Activated CD4-positive, alpha-beta memory T cell treated with anti-CD3 and anti-CD28 coated beads, Interleukin-2, amount 10 ng/mL, durations not matched to agents 7 days and 5 days (primary cell): ENCODE measurements at places on chromosomes 7 and 10. TPM values are rescaled to one million over a fixed set of nuclear protein-coding genes. Genes with fewer than 3 reads are reported as not detected.

DNA sequence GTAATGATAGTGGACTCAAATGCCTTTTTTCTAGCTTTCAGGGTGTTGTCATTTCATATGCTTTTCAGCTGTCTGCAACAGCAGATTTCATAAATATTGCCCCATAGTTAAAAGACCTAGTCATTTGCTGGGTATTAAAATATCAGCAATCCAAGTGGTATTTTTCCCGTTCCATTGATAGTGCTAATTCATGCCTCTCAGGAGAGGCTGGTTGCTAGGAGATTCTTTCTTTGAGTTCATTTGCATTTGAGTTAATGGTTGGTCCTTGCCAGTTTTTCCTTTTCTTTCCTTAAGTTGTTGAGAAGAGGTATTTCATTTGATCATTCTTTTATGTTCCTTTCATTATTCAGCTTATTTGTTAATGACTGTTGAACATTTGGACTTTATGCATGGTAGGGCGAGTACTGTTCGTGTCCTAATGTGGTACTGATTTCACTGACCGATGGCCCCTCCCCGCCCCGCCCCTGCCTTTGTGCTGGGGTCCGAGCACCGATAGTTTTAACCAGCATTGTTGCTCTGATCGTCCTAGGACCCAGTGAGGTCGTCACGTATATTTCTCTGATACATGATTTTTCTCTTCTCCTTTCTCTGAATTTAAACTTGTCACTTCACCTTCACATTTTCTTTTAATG, 128.6 kb downstream of the CCNY start:
- H3K4me3 ChIP-seq, result no peak overlapping the region
- H3K27me3 ChIP-seq, result no peaks in the 10 kb centered on the region
- DNase-seq, result no peak
- H3K36me3 ChIP-seq, result no peaks in the 10 kb centered on the region
- peaks cover 13% of the 10 kb centered on the region for H3K4me1 ChIP-seq

DNA sequence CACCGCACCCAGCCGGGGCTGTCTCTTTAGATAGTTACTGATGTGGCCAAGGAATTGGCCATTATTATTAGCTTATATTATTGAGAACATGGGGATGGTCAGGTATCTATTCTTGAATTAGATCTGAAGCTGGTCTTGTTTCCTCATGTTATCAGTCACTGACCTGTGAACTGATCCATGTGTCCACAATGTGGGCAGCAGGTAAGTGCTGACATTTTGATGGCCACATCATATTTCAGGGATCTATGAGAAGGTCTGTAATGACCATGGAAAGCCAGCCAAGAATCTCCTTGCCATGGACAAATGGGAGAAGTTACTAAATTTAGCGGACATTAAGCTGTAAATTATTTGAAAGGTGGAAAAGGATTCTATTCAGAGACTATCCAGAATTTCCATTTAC, 61.4 kb downstream of the GBF1 start:
- H3K4me3 ChIP-seq, result no peak overlapping the region
- no peak overlapping the region for H3K27ac ChIP-seq
- H3K27me3 ChIP-seq, result no peaks in the 10 kb centered on the region
- H3K36me3 ChIP-seq, result peaks cover 20% of the 10 kb centered on the region
- DNase-seq, result no peak

DNA sequence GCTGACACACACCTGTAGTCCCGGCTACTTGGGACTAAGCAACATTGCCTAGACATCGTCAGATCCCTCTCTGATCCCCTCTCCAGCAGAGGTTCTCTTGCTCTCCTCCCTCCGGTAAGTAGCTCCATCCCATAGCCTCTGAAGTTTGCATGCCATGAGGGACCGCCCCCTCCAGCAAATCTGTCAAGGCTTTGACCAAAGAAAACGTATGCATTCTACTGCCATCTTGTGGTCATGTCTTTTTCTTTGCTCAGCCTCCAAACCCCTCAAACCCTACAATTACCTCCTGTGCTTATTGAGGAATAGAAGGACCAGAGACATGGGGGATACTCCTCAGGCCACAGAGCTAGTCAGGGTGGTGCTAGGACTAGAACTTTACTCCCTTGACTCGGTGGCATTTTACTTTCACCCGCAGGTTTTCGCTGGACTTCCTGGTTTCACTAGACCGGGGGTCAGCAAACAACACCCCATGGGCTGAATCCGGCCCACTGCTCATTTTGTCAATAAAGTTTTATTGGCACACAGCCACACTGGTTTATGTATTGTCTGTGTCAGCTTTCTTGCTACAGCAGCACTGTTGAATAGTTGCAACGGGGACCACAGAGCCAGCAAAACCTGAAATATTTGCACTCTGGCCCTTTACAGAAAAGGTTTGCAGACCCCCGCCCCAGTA, 202.6 kb upstream of the FOXK1 start:
- H3K27ac ChIP-seq, result no peak overlapping the region
- no peak overlapping the region for H3K4me3 ChIP-seq
- H3K36me3 ChIP-seq, result no peaks in the 10 kb centered on the region
- no peaks in the 10 kb centered on the region for H3K27me3 ChIP-seq
- H3K4me1 ChIP-seq, result no peaks in the 10 kb centered on the region

DNA sequence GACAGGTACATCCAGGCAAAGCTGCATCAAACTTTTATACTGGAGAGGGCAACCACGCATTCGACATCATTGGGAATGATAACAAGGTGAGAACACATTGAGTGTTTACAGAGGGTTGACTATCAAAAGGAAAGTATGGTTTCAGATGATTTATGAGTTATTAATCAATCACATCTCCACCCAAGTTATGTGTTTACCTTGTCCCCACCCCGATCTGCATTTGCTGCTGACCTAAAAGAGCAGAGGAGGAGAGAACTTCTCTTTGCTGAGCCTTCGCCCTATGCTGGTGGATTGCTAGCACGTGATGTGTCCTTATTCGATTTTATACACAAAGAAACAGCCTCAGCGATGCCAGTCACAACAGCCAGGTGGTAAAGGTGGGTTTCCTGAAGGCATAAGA, at the start of gene MSMB:
Gene MSMB, minus strand, starts transcription at position 9 of the 400 bp plus-strand sequence. CDS start 32 bp downstream, outside the sequence.
- H3K36me3 ChIP-seq, result no peaks in the 10 kb centered on the region
- H3K4me3 ChIP-seq, result no peak within 1 kb of the TSS
- DNase-seq, result no peak
- no peak within 1 kb of the TSS for H3K27ac ChIP-seq

- H3K27me3 ChIP-seq, result no peaks in the 10 kb centered on the region
- no peak for DNase-seq
- no peaks in the 10 kb centered on the region for H3K36me3 ChIP-seq
- H3K27ac ChIP-seq, result no peak overlapping the region
- H3K4me3 ChIP-seq, result no peak overlapping the region
Observed at GRCh38 chr10:105243825-105244224, 602.7 kb downstream of the SORCS3 start.

GRCh38 chr7:91325726-91326125, 61.5 kb downstream of the FZD1 start:
- H3K27ac ChIP-seq, result no peak overlapping the region
- H3K27me3 ChIP-seq, result no peaks in the 10 kb centered on the region
- no peak overlapping the region for H3K4me3 ChIP-seq
- no peak for DNase-seq
- no peaks in the 10 kb centered on the region for H3K4me1 ChIP-seq

DNA sequence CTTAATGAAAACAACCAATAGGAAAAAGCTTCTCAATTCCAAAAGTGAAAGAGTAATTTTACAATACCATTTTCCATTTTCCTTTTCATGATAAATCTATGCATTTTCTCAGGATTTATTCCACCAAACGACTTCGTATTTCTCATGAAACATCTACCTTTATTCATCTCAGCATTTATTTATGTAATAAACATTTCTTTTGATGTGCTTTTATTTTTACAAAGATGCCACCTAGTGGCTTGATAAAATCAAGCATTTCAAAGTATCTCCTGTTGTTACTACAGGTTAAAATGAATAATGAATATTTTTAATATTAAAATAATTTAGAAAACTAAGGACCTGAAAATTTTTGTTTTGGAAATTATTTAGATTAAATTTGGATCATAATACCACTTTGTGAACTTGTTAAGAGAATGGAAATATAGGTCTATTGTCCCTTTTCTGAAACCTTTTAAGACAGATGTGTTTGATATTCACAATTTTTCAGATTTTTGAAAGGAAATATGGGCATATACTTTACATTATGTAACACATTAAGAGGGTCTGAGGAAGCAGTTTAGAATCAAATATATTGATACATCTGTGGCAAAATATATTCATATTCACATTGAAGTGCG, 2.7 kb upstream of the IQUB start:
- no peak for DNase-seq
- H3K4me3 ChIP-seq, result no peak overlapping the region
- peaks cover 16% of the 10 kb centered on the region for H3K27me3 ChIP-seq
- no peak overlapping the region for H3K27ac ChIP-seq

- no peaks in the 10 kb centered on the region for H3K36me3 ChIP-seq
- peaks cover 16% of the 10 kb centered on the region for H3K4me1 ChIP-seq
- no peak overlapping the region for H3K27ac ChIP-seq
- DNase-seq, result no peak
Observed at GRCh38 chr10:50653142-50653541, 29.4 kb upstream of the SGMS1 start.

DNA sequence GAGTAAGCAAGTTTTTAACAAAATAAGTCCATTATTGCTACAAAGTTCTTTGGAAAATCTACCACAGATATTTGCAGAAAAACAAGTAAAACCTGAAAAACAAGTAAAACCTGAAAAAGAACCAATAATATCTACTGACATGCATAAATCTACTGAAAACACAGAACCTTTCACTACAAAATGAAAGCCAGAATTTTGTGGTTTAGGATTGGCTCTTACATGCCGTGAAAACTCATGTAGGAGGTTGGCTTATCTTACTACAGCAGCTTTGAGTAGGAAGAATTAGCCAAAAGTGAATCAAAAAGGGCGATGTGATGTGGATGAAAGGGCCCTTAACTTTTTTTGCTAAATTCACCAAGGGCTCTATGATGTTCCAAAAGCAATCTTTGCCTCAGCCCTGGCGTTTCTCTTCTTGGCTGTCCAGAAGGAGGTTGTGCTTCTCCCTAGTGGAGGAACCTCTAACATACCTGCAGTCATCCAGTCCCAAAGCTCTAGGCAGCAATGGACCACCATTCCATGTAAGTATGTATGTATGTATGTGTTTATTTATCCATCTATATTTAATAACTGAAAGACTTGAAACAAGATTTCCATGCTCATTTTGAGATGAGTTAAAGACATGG, 93.5 kb upstream of the ZNF804B start:
- H3K4me1 ChIP-seq, result no peaks in the 10 kb centered on the region
- no peak for DNase-seq
- H3K4me3 ChIP-seq, result no peak overlapping the region
- H3K36me3 ChIP-seq, result no peaks in the 10 kb centered on the region
- no peaks in the 10 kb centered on the region for H3K27me3 ChIP-seq

DNA sequence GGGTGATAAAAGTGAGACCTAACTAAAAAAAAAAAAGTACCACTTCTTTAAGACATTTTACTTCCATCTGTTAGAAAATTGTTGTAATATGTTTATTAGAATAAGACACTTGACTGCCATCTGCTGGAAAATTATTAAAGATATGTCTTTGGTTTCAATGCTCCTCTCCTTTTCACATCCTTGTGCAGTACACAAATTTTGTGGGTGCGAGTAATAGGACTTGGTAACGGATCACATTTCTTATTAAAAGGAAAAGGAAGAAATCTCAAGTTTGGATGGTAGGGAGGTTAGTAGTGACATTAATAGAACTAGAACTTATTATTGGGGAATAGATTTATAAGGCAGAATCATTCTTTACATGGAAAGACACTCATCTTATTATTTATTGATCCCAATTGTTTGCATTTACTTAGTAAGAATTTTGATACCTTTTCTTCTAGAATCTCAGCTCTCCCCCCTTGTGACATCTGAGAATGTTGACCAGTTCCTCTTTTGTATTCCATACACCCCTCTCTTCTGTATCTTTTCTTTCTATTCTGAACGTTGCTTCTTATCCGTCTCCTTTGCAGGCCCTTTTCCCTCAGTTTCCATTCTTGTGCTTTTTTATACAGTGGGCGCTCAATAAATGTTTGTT, 43.0 kb upstream of the RPA3 start:
- no peaks in the 10 kb centered on the region for H3K27me3 ChIP-seq
- H3K4me1 ChIP-seq, result peaks cover 38% of the 10 kb centered on the region
- peak overlapping the region; percentile 90 for H3K4me3 ChIP-seq
- peak overlapping the region; percentile 91 for H3K27ac ChIP-seq

- peaks cover 5% of the 10 kb centered on the region for H3K36me3 ChIP-seq
- H3K4me3 ChIP-seq, result peak overlapping the region; percentile 26
- H3K27me3 ChIP-seq, result no peaks in the 10 kb centered on the region
- no peak for DNase-seq
- H3K4me1 ChIP-seq, result peaks cover 54% of the 10 kb centered on the region
Observed at GRCh38 chr7:44994877-44995554, 5.0 kb upstream of the CCM2 start.

DNA sequence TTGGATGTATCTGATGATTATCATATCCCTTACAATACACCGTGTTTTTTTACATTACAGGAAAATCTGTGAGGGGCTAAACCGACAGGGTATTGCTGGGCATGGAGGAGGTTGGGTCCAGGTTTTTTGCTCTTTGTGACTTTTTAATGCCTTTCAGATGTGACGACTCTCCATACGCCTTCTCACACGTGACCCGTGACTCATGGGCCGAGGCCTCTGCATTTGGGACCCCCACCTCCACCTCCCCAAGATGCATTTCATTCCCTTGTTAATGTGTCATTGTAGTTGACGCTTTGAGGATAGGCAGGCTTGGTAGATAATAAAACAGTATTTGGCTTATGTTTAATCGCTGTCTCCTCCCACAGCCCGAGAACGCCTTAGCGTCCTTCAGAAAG, 95.3 kb downstream of the CUX1 start:
- peaks cover 11% of the 10 kb centered on the region for H3K4me1 ChIP-seq
- DNase-seq, result no peak
- no peak overlapping the region for H3K27ac ChIP-seq
- no peak overlapping the region for H3K4me3 ChIP-seq

DNA sequence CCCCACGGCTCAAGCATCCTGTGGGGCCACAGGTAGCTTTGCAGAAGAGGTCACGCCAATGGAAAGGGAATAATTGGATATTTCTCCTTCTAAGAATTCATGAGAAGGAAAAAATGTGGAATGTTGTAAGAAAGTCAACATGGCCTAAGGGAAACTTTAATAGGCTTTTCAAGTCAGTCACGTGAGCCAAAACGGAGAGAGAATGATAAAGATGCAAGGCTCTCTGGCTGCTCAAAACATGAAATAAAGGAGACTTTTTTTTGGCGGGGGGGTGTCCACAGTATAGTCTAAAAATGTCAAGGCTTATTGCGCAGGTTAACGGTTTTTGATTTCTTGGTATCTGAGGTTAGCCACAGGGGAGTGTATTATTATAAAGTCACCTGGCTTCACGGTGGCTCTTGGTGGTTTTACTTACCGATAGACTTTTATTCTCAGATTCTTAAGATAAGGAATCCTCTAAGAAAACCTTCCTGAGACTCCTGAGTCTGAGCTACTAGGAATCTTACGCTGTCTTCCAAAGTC, 148.1 kb downstream of the ARHGAP21 start:
- H3K36me3 ChIP-seq, result no peaks in the 10 kb centered on the region
- DNase-seq, result no peak
- H3K27me3 ChIP-seq, result peaks cover 28% of the 10 kb centered on the region
- no peak overlapping the region for H3K4me3 ChIP-seq

GRCh38 chr7:127629268-127629854, 11.4 kb upstream of the PAX4 start:
- peaks cover 27% of the 10 kb centered on the region for H3K27me3 ChIP-seq
- H3K36me3 ChIP-seq, result no peaks in the 10 kb centered on the region
- H3K4me1 ChIP-seq, result no peaks in the 10 kb centered on the region
- no peak overlapping the region for H3K4me3 ChIP-seq

Gene CLDN4
- total RNA-seq, result 0.10 TPM

Gene PGAM2
- 0.43 TPM for total RNA-seq

Gene NUTM2A
- 0.15 TPM for total RNA-seq

Gene HTRA1
- not detected for total RNA-seq

Gene SEMA3E
- total RNA-seq, result not detected

Gene ZPBP
- total RNA-seq, result not detected

Gene TCF7L2
- total RNA-seq, result 0.76 TPM

Gene GPR158
- not detected for total RNA-seq

Gene EPO
- total RNA-seq, result not detected

Gene UBE3C
- total RNA-seq, result 55.0 TPM
